ENCODE measurements at places on chromosomes 3 and 15.

DNA sequence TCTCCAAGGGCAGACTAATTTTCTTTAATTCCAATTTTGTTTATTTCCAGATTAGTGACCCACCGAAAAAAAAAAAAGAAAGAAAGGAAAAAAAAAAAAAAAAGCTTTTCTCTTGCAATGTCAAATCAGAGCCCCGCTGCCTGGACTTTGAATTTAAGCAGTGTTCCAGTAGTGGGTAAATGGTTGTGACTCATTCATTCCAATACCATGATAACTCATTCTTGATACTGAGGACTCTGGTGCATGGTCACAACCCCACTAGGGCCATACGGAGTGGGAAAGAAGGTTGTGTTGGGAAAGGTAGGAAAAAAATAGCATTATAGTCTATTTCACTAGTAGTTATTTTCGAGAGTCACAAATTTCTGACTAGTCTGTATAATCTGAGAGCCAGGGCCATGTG, 59.1 kb upstream of the COL8A1 start:
- no peak for DNase-seq

DNA sequence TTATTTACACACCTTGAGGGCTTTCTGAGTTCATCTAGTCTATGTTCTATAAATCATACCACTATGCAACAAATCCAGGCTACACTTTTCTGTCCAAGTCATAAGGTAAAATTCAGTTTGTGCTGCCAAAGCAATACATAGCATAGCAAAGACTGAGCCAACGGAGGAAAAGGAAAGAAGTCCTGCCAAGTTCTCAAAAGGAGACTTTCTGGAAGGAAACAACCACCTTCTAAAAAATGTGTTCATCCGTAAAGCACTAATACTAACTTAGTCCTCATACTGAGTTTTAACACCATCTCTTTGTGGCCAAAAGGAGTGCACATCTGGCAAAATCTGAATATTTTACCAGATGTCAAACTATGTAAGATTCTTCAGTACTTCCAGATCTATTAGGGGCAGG, 620.2 kb downstream of the RBMS3 start:
- DNase-seq: no peak

DNA sequence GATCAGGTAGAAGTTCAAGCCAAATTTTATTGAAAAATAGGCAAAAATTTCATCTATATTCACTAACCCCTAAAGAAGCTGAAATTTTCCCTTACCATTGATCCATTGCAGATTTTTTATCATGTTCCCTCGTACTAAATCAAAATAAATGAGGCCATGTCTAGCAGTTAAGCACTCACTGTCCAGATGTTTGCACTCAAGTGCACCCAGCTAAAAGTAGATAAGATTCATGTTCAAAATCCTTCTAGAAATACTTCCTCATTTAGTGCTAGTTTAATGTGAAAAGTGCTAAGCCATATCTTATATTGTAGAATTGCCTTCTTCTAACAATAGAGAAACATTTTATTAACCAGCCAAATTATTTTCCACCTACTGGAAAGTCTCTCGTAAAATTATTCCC, 164.7 kb upstream of the UBE2E2 start:
- no peak for DNase-seq

DNA sequence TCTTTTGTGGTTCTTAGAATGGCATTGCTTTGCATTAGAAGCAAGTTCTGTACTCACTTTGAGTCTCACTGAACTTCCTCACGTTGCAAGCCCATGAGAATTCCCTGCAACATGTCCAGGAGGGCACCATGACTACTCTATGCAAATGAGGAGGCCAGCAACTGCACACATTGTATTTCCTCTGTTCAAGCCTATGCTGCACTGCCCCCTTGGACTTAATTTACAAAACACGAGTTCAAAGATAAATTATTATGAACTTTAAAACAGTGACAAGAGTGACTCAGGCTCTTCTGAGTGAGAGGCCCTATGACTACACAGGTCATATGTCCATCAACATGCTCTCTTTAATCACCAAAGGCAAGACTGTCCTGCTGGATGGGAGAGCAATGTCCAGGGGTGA, 484.2 kb upstream of the ATP11B start:
- DNase-seq: no peak

- DNase-seq: no peak
Measured at GRCh38 chr3:173711619-173712018, 314.1 kb downstream of the NLGN1 start.

DNA sequence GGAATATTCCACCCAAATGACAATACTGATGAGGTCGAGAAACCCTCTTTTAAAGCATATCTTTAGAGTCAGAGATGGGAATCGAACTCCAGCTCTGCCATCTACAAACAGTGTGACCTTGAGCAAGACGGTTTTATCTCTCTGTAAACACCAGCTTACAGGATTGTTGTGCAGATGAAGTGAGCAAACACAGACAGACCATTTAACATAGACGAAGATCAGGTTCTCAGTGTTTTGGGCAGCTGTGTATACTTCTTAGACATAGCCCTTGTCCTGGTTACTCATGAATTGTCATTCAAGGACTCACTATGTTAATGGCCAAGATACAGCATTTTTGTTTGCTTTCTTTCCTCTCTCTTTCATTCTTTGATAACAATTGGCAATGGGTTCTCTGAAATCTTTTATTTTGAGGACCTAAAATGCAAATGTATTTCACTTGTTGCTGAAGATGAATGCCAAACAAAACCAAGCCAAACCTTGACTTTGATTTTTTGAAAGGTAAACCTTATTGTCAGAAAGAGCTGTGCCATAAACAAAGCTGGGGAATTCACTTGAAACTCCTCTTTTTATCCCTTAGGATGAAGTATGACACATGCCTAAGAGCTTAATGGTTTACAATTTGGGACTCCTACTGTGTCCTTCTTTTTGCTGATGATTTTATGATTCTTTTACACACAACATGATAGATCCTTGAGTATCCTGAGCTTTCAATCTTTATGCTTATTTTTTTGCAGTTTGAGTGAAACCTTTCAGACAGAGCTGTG, 250.0 kb upstream of the PDZRN3 start:
- DNase-seq: no peak

- DNase-seq: no peak
Measured at GRCh38 chr3:13242364-13242737, 169.1 kb upstream of the IQSEC1 start.

GRCh38 chr3:120688121-120688520, 6.1 kb upstream of the HGD start:
- DNase-seq: peak; percentile 17

GRCh38 chr3:45741742-45742460, 52.7 kb downstream of the SACM1L start:
- DNase-seq: no peak

- DNase-seq: no peak
Measured at GRCh38 chr3:120839120-120839519, 68.9 kb upstream of the STXBP5L start.

DNA sequence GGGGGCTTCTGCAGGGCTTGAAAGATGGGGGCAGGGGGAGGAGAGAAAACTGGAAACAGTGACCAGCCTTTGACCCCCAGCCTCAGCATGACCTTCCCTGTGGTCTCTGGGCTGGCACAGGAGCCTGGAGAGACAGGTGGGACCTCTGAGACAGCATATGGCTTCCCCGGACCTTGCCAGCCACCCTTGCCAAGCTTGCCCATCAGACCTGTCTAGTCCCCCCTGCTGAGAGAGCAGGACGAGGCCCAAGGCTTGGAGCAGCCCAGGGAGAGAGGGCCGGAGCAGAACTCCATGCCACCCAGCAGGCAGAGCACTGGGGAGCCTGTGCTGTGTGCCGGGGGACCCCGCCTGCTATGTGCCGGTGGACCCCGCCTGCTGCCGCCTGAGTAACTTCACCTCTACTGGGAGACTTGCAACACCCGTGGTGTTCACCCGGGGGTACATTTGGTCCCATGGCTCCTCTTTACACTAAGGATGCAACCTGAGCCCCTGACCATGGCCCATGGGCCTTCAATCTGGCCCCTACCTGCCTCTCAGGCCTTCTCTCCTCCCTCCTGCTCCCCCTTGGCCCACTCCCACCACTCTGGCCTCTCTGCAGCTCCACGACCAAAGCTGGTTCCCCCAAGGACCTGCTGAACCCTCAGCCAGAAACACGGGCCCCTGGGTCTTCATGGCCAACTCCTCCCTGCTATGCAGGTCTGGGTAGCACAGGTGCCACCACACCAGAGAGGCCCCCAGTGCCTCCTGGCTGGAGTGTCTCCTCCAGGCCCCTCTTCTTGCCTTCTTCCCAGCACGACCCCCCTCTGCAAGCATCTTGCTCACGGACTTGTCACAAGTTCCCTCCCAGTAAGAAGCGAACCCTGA, 21.1 kb upstream of the SLC41A3 start:
- no peak for DNase-seq

DNA sequence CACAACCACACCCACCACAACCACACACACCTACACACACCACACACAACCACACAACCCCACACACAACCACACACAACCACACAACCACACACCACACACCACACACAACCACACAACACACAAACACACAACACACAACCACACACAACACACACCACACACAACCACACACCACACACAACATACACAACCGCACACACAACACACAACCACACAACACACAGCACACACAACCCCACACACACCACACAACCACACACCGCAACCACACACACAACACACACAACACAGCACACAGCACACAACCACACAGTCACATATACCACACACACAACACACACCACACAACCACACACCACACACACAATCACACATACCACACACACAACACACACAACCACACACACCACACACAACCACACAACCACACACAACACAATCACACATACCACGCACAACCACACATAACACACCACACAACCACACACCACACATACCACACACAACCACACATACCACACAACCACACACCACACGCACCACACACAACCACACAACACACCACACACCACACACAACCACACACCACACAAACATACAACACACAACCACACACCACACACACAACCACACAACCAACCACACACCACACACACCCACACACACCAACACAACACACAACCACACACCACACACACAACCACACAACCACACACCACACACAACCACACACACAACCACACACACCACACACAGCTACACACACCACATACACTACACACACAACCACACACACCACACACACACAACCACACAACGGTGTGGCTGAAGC, 23.7 kb downstream of the CPN2 start:
- DNase-seq: no peak

Data from GM12891 (cell line).